ENCODE measurements at places on chromosomes 2 and 18.

DNA sequence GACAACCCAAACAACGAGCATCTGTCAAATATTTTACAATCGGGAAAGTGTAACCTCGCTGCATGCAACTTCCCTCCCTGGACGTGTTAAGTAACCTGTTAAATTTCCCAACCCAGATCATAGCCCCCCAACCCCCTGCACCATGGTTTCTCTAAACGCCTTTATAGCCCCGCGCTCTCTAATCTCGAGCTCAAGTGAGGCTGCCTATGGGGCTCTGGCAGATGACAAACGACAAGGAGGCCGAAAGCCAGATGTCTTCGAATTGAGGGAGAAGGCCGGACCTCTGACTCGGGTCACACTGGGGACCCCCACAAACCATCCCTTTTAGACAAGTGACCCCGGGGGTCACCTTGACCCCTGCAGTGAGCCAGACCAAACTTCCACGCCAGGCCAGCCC, 526 bp downstream of the COX7A2L start:
- no peak for DNase-seq

DNA sequence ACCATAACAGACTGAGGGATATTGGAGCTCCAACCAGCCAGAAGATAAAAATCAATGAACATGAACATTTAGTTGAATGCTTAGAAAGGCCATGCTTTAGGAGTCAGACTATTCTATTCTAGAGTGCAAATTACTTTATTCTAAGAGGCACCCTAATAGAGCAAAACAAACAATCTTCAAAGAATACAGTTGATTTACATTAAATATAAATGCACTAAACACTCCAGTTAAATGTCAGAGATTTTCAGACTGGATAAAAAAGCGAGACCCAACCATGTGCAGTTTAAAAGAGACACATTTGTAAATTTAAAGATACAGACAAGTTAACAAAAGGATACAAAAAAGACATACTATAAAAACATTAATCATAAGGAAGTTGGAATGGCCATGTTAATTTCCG, 214.0 kb upstream of the SMAD7 start:
- DNase-seq: no peak

DNA sequence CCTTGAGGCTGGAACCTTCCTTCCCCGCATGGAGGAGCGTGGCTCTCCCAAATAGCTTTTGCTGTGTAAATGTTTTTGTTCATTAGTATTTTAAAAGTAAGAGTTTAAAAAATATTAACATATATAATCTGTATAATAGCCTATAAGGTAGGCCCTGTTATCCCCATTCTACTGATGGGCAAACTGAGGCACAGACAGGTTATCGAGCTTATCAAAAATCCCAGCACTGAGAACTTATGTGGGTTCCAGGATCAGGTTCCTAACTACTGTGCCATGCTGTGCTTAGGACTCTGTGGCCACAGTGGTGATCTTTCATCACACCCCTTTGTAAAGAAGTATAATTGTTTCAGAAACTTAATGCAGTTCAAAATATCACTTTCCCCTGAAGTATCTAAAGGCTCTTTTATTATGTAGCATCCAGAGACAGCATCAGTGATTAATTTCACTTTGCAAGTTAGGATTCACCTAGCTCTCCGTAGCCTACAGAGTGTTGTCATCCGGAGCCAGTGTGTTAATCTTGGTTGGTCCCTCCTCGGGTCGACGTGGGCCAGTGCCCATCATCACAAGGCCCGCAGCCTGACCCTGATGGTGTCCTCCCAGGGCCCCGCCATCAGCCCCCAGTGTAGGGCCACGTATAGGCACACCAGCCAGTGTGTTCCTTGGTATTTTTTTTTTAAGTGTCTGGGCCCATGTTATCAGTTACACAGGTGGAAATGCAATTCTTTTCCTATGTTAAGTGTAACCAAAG, 28.7 kb downstream of the CABLES1 start:
- DNase-seq: no peak

- DNase-seq: no peak
Observed at GRCh38 chr18:76765649-76766048, 56.7 kb upstream of the ZNF236 start.

DNA sequence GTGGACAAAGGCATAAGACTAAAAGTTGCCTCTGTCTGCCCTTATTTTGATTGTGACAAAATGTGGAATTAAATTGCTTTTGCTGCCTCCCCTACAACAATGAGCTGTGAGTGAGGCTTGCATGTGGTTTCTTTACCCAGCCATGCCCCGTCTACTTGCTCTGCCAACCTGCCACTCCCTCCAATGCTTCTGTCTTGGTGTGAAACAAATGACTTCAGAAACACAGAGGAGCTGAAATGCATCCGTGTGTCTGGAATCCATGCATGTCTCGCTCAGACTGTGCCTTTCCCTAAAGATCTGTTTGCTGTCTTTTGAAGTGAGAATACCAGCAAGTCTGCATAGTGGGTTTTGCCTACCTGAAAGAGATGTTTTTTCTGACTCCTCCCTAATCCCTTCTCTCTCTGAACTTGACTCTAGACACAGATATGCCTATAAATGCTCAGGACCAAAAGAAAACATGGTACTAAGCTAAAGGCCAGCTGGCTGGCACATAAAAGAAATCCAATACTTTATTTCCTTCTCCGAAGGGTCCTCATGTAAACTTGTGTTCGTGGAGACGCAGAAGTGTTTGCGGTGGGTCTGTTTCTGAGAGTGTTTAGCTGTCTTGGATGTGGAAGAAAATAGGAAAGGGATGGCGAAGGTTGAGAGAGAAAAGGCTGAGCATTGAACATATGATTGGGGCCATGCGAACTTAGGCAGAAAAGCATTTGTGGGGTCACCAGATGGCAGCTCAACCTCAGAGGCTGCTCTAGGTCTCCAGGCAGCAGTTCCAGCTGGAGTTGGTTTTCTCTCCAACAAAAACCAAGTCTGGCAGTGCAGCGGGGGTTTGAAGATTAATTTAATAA, 120.5 kb downstream of the CCBE1 start:
- DNase-seq: no peak

GRCh38 chr2:19409046-19409445, 50.6 kb upstream of the OSR1 start:
- no peak for DNase-seq

- no peak for DNase-seq
Observed at GRCh38 chr2:208112969-208113368, 11.4 kb downstream of the CRYGD start.

GRCh38 chr2:187129868-187130267, 280.9 kb upstream of the ZSWIM2 start:
- DNase-seq: peak; percentile 56

DNA sequence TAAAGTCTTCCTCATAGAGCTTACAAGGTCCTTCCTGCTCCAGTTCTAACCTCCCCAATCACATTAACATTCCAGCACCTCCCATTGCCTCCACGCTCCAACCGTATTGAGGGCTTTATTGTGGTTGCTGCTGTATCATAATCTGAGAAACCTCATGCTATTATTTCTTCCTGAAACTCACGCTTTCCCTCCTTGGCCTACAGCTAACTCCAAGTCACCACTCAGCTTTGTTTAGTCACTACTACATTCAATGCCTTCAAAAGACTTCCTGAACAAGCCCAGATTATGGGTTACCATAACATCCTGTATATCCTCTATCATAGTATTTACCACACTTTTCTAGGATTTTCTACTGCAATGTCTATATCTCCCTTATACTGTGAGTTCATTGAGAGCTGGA, 230.4 kb downstream of the IKZF2 start:
- no peak for DNase-seq

DNA sequence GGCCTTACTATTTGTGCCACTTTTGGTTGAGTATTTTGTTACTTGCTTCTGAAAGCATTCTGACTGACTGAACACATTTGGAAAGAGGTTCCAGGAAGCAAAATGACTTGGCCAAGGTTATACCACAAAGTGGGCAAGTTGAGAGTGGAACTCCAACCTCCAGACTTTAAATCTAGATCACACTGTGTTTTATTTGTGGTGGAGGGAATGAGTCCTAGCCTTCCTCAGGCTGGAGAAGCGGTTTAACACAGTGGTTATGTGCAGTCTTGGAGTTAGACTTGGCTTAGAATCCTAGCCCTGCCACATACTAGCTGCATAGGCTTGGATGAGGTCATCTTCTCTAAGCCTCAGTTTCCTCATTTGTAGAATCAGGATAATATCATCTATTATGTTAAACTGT, 33.4 kb downstream of the PLEKHM3 start:
- no peak for DNase-seq

GRCh38 chr18:31451625-31452024, 4.1 kb downstream of the DSG3 start:
- DNase-seq: no peak

DNA sequence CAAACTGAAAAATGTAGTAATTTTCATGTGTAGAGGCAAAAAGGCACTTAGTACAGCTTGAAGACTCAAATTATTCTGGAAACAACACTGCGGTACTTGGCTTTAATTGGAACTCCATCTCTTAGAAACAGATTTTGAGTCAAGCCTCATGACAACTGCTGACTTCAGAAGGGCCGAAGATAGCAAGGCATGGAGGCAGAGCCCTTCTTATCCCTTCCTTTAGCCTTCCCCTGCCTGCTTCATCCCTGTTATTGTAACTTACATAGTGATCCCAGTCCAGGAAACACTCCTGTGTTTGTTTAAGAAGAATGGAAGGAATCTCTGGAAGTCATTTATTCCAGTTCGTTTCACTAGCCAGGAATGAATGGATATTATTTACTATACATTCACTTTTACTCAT, 110.9 kb upstream of the FAM98A start:
- DNase-seq: no peak

GRCh38 chr2:215621381-215621780, 185.5 kb upstream of the FN1 start:
- DNase-seq: no peak

Measured in hindlimb muscle (tissue), 1 donor.